PC-3 (cell line): ENCODE measurements at places on chromosomes 12 and 14. TPM values are rescaled to one million over a fixed set of nuclear protein-coding genes. Genes with fewer than 3 reads are reported as not detected.

DNA sequence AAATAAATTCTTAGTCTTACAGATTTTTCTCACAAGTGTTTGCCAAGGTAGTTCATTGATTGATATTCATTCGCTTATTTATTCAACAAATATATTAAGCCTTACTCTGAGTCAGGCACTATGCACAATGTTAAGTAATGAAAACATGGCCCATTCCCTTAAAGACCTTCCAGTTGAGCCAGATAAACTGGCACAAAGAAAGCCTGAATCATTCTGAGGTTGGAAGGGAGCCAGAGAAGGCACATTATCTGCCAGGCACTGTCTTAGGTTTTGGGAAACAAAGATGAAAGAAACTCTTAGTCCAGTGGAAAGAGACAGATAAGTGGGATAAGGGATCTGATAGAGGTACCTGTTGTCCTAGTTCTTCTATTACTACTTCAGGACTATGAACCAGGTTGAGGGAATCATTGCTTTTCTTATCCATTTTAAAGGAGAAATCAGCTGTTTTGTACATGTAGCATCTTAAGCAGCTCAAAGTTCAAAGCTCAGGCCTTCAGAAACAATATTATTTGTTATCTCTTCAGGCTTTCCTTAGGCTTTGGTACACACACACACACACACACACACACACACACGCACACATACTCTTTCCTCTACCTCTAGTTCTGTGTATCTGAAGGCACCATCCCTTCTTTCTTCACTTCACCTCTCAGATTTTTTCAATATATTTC, 27.0 kb downstream of the PDE6H start:
- peak; percentile 81 for DNase-seq

The ENDOU gene
- not detected in 2 replicates for total RNA-seq

DNA sequence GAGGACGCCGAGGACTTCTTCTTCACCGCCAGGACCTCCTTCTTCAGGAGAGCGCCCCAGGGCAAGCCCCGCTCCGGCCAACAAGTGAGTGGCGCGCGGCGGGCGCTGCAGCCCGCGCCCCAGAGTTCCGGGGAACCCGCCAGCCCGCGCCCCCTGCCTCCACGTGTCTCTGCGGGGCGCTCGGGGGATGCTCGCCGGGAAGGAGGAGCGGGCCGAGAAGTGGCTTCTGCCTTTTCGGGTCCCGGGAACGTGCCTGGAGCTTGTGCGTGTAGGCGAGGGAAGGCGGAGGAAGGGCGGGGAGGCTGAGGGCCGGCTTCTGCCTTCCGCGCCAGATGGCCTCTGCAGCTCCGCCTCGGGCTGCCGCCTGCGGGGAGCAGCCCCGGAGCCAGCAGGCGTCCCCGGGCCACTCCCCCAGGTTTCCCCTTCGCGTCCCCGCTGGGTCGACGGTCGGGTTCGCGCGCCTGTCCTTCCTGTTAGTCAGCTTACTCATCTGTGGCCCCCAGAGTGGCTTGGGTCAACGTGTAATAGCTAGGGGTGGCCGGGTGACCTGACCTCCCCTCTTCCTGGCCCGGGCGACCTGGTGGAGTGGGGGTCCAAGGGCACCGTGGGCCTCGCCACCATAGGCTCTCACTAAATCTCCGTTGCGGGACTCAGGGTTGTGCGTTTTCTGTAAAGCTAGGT, 505 bp downstream of the RASSF3 start:
- peak; percentile 50 for DNase-seq

The PLCZ1 gene
- not detected in 2 replicates for total RNA-seq

DNA sequence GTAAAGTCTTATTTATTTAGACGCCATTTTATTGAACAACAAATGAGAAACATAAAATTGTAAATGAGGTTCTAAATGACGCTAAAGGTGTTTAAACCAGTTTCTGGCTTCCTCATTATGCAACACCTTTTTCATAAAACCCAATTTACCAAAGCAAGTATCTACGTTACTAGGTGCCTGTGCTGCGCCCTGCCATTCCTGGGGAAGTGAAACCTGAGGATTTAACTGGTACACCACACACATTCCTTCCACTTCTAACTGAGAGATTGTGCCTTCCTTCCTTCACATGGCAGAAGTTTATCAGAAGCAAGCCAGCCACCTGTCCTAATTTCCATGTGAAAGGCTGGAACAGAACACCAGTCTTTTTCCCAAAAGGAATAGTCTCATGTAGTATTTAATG, 40.3 kb upstream of the GCH1 start:
- no peak for DNase-seq

DNA sequence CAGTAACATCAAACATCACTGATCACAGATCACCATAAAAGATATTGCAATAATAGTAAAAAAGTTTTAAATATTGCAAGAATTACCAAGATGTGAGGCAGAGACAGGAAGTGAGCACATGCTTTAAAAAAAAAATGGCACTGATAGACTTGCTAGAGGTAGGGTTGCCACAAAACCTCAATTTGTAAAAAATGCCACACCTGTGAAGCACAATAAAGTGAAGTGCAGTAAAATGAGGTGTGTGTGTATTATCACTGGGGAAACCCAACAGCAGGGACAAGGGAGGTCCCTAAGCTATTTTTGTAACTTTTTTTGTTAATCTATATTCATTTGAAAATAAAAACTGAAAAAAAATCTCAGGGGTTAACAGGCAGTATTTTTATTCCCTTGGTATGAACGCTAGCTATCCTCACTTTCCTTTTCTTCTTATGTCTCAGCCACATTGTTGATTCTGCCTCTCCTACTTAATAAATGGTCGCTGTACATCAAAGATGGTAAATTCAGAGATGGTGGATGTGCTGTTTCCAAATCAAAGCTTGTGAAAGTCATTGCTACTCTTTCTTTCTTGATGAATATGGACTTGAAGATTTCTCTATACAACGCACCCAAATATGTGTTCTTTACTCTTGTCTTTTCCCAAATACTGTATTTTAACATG, 14.0 kb upstream of the KLRD1 start:
- DNase-seq: no peak

- DNase-seq: peak; percentile 57
Observed at GRCh38 chr12:114013575-114014345, 47.6 kb upstream of the RBM19 start.

The KCNMB4 gene
- 2.6 and 3.0 TPM in 2 replicates for total RNA-seq

DNA sequence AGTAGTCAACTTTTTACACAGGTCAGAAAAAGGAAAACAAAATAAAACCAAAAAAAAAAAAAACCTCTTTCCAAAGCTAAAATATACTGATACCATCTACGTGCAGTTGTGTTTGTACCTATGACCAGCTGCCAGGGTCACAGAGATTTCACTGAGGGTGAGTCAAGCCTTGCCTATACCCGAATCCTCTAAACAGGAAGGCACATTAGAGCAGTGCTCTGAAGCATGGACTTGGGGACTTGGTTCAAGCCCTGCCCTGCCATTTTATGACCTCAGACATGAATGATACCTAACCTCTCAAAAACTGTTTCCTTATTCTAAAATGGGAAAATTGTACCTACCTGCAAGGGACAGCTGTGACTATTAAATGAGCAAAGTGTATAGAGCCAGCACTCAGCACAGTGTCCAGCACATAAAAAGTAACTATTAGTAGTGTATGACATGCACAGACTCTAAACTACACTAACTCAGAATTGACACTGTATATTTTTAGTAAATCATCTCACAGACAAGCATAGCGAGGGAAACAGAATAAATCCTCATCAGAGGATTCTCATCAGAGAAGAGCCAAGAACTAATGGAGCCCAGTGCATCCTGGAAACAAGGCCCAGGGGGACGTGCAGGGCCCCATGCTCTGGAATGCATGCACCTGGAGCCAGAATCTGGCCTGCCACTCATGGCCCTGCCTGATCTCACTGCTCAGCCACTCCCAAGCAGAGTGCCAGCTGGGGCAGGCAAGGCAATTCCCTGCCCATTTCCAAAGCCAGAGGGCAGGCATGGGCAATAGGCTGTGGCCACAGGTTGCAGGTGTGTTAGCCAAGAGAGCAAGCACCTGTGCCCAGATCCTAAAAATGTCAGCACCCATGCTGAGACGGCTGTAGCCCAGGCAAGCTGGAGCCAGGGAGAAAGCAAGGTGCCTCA, 57.0 kb downstream of the NT5DC3 start:
- peak; percentile 23 for DNase-seq

The MDM1 gene
- total RNA-seq: 10.4 and 19.2 TPM in 2 replicates

DNA sequence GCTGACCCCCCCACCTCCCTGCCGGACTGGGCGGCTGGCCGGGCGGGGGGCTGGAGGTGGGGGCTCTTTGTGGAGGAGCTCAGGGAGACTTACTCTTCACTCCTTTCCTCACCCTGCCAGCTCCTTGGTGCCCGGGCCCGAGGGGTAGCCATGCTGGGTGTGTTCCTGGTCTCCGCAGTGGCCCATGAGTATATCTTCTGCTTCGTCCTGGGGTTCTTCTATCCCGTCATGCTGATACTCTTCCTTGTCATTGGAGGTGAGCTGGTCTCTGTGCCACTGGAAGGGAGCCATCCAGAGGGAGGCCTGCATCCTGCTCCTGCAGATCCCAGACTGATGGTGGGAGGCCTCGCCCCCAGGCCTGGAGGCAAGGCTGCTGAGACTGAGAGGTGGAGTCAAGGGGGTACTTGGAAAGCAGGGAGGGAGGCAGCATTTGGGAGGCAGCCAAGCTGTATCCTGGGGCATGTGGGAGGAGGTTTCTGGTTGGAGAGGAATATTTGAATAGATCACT, 19.7 kb downstream of the SOAT2 start:
- DNase-seq: no peak

The NDUFA12 gene
- 118 and 130 TPM in 2 replicates for total RNA-seq

The NINJ2 gene
- total RNA-seq: not detected in 2 replicates

DNA sequence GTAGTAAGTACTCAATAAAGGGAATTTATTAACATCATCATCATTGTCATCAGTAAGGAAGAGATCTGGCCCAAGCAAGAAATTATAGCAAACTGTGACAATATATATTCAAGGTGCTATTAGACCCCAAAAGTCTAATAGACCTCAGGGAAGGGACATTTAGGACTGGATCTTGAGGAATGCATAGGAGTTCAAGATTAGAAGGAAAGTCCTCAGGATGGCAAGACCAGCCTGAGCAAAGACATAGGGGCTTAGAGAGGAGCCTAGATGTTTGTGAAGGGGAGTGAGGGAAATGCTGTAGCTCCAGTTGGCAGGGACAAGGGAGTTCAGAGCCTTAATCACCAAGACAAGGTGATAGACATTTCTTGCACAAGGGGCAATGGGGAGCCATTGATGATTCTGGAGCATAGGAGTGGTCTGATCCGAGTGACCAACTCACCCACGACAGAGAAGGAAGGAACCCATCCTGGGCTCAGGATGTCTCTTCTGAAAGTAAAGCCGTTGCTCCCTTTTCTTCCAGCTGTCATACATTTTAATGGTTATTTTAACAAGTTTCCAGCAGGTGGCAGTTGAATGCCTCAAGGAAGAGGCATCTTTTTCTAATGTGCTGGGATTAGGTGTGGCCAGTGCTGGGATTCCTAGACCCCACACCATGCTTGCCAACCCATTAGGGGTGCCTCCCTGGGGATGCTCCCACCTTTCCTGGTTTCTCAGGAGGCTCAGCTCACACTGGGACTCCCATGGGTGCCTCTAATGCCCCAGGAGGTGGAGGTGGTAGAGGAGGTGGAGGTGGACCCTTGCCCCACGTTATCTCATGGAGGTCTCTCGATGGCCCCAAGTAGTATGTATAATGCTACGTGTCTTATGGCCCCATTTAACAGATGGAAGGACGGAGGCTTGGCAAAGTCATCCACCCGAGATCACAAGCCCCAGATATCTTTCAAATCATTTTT, 37.8 kb downstream of the PHETA1 start:
- DNase-seq: peak; percentile 83

DNA sequence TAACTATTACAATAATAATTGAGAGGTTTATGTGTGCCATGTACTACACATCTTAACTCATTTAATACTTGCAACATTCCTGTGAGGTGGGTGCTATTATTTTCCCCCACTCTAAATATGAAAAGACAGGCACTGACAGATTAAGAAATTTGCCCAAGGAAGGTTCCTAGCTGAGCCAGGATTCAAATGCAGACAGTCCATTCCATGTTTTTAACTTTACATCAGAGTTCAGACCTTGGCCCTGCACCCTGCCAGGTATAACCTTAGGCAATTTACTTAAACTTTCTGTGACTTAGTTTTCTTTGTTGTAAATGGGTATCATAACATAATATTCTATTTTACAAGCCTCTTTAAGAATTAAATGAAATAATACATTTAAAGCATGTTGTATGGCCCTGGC, 26.6 kb downstream of the RDH12 start:
- DNase-seq: no peak

DNA sequence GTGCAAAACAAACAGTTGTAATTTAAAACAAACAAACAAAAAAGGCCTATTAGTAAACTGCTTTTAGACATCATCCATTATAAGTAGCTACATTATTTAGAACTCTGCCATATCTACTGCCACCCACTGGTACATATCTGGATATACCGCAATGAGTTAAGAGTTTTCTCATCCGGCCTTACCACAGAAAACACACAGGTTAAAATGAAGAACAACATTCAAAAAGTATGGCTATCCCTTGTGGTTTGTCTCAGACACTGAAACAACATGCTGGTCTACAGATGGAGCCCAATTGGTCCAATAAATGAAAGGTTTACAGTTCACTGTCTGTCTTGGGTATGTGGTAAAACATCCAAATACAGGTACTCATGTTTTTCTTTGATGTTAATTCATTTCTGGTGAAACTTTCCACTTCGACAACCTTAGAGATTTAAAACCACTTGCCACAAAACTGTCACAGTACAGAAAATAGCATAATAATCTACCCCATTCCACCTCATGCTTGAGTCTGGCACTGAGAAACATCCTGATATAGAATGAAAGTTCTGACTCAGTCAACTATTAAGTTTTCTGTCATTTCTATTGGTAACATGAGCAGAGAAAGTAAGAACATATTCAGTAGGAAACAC, 354.3 kb downstream of the CEP128 start:
- peak; percentile 66 for DNase-seq

The MORN3 gene
- 1.6 and 1.7 TPM in 2 replicates for total RNA-seq

- peak; percentile 56 for DNase-seq
Observed at GRCh38 chr12:14238221-14238792, 127.2 kb upstream of the ATF7IP start.

The HPD gene
- total RNA-seq: not detected in 2 replicates

The DPPA3 gene
- total RNA-seq: not detected in 2 replicates

The SAMD15 gene
- total RNA-seq: 1.2 and 6.2 TPM in 2 replicates

The GPR132 gene
- total RNA-seq: 0.04 and 0.12 TPM in 2 replicates

The GAS2L3 gene
- 24.8 and 27.8 TPM in 2 replicates for total RNA-seq

The TAS2R30 gene
- total RNA-seq: 0.66 and 2.0 TPM in 2 replicates

The PRB2 gene
- total RNA-seq: not detected in 2 replicates

DNA sequence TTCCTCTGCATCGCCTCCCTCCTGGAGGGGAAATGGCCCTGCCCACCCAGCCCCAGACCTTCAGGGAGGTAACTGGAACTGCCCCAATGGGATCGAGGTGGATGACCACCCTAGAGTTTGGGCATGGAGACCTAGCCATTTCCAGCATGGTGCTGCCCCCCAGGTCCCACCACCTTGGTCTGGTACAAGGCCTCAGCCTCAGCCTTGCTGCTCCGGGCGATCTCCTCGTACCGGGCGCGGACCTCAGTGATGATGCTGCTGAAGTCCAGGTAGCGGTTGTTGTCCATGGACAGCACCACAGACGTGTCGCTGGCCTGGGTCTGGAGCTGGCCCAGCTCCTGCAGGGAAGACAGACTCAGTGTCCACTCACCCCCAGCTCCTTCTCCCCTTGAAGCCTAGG, 4.4 kb downstream of the KRT78 start:
- no peak for DNase-seq
